ENCODE measurements at places on chromosomes 2 and 18.

DNA sequence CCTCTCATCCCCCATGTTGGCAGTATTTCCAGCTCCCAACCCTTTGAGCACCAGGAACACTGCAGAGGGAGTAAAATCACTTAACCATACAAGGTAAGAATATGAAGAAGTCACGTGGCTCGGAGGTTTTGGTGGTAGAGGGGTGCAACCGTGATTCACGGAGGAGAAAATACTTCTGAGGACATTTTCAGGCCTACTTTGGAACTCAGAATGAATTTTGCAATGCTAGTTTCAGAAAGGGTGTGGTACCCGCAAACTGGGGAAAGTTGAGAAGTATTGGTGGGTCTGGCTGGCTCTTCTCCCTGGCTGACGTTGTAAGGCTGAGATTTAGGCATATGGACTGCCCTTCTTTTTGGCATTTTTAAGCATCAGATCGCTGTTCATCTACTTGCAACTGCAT is 442 bp downstream of the SERPINB5 start:
- DNase-seq: no peak

- peak; percentile 69 for DNase-seq
Observed at GRCh38 chr2:127149384-127149783, 42.4 kb upstream of the BIN1 start.

- DNase-seq: no peak
Observed at GRCh38 chr2:146323564-146323963, 1521.3 kb upstream of the ACVR2A start.

DNA sequence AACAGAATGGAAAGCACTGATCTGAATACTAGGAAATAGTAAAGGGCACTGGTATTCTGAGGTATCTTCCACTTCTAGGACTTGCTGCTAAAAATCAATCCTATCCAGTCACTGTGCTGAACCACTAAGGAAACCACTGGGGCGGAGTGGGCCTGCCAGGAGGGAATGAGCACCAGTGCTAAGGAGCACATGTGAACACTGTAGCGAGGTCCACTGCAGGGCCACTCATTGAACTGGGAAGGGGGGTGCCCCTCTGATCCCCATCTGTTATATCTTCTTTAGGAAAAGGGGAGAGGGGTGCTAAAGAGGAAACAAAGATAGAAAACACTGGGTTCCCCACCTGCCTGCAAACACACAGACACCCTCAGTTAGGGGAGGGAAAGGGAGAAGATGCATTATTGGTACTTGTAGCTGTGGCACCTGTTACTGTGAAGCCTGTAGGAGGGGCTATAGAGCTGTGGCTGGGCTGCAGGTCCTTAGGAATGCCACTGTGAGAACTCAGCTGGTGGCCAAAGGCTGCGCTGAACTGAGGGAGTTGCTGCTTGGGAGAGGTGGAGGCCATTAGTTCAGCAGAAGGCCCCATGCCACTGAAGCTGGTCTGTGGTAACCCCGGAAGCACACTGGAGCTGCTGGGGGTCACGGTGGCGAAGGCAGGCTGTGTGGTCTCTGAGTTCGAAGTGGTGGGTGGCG is 81.8 kb downstream of the INO80D start:
- no peak for DNase-seq

- DNase-seq: no peak
Observed at GRCh38 chr18:49162226-49162864, 211.6 kb upstream of the SMAD7 start.

DNA sequence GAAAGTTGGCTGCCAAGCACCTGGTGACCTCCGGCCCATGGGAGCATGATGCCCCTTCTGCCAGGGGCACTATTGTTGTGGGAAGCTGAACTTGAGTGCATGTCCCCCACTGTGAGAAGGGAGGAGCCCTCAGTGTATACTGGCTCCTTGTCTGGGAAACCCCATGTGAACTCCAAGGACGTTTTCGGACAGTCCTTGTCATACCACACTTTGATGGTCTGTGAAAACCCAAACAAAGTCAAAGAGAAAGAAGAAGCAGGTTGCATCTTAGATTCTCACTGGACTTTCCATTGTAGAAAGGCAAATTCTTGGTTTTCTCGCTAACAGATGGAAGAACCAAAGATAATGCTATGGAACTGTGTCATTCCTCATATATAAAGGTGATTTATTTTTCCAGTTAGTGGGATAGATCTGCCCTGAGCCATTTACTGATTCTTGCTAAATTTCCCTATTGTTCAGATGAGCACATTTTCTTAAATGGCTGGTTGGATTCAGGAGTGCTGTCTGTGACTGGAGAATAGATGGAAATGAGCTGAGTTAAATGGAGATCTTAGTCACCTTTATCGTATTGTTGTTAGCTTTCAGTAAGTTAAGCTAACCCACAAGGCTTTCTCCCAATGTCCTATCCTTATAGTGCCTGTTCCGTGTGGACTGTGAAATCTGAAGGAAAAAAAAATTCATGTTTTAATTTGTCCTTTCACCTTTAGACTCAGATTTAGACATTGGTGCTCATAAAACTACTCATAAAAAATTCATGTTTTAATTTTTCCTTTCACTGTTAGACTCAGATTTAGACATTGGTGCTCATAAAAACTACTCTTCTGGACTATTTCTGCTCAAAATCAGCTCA is 166.6 kb downstream of the ACTR3 start:
- DNase-seq: no peak

DNA sequence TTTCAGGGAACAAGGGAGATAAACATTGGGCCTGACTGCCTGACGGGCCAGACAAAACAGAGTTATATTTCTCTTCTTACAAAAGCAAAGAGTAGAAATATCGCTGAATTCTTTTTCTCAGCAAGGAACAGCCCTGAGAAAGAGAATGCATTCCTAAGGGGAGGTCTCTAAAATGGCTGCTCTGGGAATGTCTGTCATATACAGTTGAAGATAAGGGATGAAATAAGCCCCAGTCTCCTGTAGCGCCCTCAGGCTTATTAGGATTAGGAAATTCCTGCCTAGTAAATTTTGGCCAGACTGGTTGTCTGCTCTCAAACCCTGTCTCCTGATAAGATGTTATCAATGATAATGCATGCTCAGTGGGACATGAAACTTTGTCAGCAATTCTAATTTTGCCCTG is 134.9 kb upstream of the CNTNAP5 start:
- no peak for DNase-seq

GRCh38 chr18:3906116-3906750 is 456.3 kb downstream of the TGIF1 start:
- DNase-seq: peak; percentile 37

DNA sequence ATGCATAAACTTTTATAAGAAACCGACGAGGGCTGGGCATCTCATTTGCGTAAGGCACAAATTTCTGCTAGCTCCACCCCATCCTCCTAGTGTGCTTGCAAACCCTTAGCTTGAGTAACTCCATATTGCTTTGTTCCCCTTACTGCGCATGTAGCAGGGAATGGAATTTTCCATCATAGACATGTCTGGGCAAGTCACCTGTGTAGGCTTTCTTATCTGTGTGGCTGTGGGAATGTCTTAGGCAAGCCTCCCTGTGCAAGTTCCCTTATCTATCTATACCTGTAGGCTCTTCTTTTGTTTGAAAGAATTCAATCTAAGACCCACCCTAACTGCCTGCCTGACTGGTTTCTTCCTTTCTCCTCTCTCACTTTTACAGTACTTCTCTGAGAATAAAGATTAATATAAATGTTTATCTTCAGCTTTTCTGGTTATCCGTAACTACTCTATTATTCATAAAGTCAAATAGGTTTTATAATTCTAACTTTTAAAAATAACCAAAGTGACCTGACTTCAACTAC is 217.6 kb upstream of the FIGN start:
- no peak for DNase-seq

DNA sequence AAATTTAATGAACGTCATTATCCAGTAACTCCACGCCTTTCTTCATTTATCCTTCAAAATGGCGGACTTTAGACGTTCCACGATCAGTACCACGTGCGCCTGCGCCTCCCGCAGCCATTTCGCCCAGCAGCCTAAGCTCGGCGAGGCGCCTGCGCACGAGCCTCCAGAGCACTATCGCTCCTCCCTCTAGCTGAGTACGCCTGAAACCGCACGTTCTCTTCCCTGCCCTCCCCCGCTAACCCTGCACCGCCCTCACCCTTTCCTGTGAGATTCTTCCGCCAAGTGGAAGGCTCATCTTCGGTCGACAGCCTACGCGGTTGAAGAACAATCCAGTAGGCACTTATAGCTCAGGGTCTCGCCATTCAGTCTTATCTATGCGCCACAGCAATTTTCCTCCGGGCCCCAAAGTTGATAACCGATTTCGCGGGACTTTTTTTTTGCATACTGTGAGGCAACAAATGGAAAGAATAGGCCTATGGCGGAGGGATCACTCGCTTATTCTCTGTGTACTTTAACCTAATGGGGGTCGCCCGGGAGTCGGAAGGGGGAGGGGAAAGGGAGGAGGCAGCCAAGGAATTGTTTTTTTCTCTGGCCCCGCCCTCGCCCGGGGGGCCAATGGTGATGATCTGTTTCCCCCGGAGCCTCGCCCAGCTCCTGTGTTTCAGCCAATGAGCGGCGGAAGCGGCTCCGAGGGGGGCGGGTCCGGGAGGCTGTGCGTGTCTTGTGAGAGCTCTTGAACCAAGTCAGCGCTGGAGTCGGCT is at the start of gene KDM3A:
Gene KDM3A, plus strand, starts transcription at position 741 of the 761 bp plus-strand sequence. CDS start 677 bp downstream, outside the sequence.
- DNase-seq: peak; percentile 97

GRCh38 chr2:127387655-127388422 is at the start of gene MAP3K2:
MAP3K2 (minus strand) TSS chr2:127387975; CDS start chr2:127343129, 44,846 bp downstream.
- DNase-seq: peak; percentile 83

DNA sequence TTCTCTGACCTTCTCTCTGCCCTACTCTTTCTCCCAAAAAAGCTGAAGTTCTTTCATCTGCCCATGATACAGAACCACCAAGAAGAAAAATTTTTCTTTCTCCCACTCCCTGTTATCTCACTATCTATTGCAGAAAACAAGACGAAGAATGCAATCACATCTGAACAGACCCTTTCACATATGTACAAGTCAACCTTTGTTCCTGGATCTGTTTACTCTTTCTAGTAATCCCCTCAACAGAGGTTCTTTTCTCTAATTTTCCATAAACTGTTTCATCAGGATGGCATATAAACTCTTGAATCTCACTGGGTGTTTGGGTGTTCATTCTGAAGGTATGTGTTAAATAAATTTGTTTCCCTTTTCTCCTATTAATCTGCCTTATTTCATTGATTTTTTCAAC is 1262.7 kb upstream of the NRXN1 start:
- DNase-seq: no peak

- DNase-seq: no peak
Observed at GRCh38 chr2:88638123-88638650, 10.9 kb upstream of the EIF2AK3 start.

GRCh38 chr2:34161549-34161948 is 562.5 kb upstream of the FAM98A start:
- DNase-seq: peak; percentile 35

GRCh38 chr18:73366713-73367112 is 498.9 kb upstream of the NETO1 start:
- DNase-seq: no peak

- no peak for DNase-seq
Observed at GRCh38 chr2:236918545-236918944, 167.1 kb upstream of the COPS8 start.

DNA sequence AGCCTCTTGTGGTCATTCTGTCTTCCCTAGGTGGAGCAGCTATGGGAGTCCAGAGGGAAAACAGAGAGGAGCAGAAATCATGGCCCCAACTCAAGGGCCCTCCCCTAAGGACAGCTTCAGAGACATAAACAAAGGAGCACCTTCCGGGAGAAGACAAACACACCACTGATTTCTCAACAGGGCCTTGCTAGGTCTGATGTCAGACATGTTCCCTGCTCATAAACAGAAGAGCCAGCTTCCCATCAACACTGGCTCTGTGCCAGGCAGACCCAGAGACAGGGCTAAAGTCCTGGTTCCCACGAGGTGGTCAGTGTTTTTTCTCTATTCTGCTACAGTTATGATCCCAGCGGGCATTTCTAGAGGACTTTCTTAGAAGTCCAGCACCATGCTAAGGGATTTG is 19.3 kb downstream of the CXCR2 start:
- no peak for DNase-seq

- DNase-seq: no peak
Observed at GRCh38 chr2:96869822-96870625, at the start of gene SEMA4C. SEMA4C (minus strand) TSS chr2:96870080; CDS start chr2:96867886, 2,194 bp downstream.

DNA sequence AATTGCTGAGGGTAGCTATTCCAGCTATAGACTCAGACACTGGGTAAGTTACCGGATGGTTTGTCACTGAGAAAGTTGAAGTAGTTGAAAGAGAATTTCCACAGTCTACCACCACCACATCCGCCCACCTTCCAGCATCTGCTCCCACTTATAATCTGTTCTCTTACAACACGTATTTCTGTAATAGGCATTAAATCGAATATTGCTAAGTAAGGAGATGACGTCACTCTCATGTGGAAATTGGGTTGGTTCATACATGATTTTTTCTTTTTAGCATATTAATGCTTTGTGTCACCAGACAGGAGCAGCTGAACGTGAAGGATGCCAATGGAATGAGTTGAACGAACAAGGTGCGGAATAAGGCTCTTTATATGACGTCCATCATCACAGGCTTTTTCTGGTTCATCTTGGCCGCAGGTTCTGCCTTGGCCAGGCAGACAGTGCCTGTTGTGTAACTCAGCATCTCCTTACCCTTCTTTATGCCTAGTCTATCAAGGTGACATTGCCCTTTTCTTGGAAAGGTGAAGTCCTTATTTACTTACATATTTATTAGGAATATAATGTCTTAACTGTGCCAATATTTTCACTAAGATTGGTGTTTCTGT is 45.9 kb downstream of the THUMPD2 start:
- DNase-seq: no peak

GRCh38 chr2:41321351-41321750 is 726.5 kb upstream of the PKDCC start:
- DNase-seq: no peak

- DNase-seq: no peak
Observed at GRCh38 chr2:214782671-214783070, 26.8 kb downstream of the BARD1 start.

GRCh38 chr2:110853516-110853915 is 121.1 kb downstream of the ACOXL start:
- no peak for DNase-seq

DNA sequence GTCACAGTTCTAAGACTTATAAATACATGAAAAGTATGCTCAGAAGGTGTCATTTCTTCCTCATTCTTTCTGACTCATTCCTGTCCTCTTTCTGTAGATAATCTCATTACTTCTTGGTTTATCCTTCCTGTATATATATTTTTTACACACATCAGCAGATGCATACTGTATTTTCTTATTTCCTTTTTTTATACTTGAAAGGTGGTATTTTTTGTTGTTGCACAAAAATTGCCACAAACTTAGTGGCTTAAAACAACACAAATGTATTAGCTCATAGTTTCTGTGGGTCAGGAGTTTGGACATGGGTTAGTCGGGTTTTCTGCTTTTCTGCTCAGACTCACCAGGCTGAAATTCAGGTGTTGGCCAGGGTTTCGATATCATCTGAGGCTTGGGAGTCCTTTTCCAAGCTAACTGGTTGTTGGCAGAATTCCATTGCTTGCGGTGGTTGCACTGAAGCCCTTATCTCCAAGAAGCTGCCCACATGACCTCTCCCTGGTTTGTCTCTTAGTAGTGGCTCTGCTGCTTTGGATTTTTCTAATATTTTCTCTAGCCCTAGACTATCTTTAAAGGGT is 162.6 kb downstream of the FMNL2 start:
- peak; percentile 94 for DNase-seq

DNA sequence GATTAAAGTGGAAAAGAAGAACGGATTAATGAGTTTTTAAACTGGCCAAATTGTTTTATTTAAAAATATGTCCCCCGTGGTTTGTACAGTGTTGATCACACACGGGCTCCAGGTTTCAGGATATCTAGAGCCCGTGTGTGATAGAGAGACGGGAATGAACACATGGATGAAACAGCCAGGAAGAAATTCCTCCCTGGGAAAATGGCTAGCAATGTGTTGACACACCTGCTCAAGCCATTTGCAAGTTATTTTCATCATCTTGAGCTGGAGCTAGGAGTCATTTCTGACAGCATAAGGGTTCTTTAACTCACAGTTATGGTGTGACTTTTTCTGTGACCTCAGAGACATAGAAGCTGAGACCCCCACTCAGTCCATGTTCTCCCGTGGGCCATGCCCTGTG is 81.6 kb downstream of the LRRFIP1 start:
- no peak for DNase-seq
